ENCODE measurements at places on chromosomes 12 and 14. TPM values are rescaled to one million over a fixed set of nuclear protein-coding genes. Genes with fewer than 3 reads are reported as not detected.

MBIP gene
- total RNA-seq, result 9.6 TPM

CCNT1 gene
- 17.4 TPM for total RNA-seq

MSI1 gene
- 5.6 TPM for total RNA-seq

DCAF11 gene
- total RNA-seq, result 57.1 TPM

BMAL2 gene
- 9.5 TPM for total RNA-seq

TAS2R30 gene
- 2.6 TPM for total RNA-seq

IFI27 gene
- total RNA-seq, result 12.0 TPM

KRT80 gene
- 11.9 TPM for total RNA-seq

GOLT1B gene
- 17.4 TPM for total RNA-seq

PIANP gene
- 0.20 TPM for total RNA-seq

RERG gene
- total RNA-seq, result 2.0 TPM

CNTN1 gene
- total RNA-seq, result 2.5 TPM

KLRB1 gene
- 0.98 TPM for total RNA-seq

CDKL1 gene
- 5.2 TPM for total RNA-seq

SLCO1B3 gene
- not detected for total RNA-seq

MIP gene
- not detected for total RNA-seq

BCL2L14 gene
- 5.4 TPM for total RNA-seq

RAN gene
- 179 TPM for total RNA-seq

RD3L gene
- total RNA-seq, result not detected

ZCRB1 gene
- total RNA-seq, result 24.5 TPM

VWF gene
- total RNA-seq, result 21.8 TPM

NGB gene
- total RNA-seq, result not detected

MIPOL1 gene
- total RNA-seq, result 8.8 TPM

LIN7A gene
- 0.51 TPM for total RNA-seq

DNAJC22 gene
- 5.6 TPM for total RNA-seq

PRKD1 gene
- total RNA-seq, result 13.2 TPM

GZMH gene
- not detected for total RNA-seq

FGF23 gene
- total RNA-seq, result not detected

GPRC5A gene
- 11.0 TPM for total RNA-seq

OASL gene
- 0.16 TPM for total RNA-seq

DPPA3 gene
- not detected for total RNA-seq

KRT77 gene
- not detected for total RNA-seq

RAB21 gene
- 18.4 TPM for total RNA-seq

VDR gene
- 1.7 TPM for total RNA-seq

CELA1 gene
- total RNA-seq, result not detected

ABCD2 gene
- total RNA-seq, result 0.03 TPM

NAV3 gene
- 3.7 TPM for total RNA-seq

DHRS7 gene
- 39.5 TPM for total RNA-seq

SCNN1A gene
- 40.1 TPM for total RNA-seq

TRHDE gene
- 17.1 TPM for total RNA-seq

IL31 gene
- not detected for total RNA-seq

All from pancreas (tissue), 10 donors.